NCI-H1930 (cell line): ENCODE measurements at places on chromosomes 4 and X.

DNA sequence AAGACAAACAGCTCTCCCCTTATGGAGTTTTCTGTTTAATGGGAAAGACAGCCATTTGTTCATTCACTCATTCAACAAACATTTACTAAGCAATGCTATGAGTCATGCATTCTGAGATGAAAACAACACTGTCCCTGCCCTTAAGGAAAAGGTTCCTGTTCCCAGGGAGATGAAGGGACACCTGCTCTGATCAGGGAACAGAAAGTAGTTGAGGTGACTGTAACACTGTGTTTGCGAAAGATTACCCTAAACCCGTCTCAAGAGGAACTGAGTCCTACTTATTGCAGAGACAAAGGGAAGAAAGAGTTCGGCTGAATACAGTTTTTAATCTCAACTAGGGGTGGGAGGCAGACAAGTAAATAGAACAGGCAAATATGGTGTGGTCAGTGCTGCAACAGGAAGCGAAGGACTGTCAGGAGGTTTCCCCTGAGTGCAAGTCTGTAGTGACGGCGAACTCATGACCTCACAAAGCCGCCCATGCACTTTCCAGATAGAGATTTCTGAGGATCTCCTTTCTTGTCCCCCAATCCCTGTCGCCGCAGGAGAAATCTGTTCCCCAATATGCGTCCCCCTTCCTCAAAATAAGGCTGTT, 712 bp downstream of the STX18 start:
- no peak for DNase-seq

- no peak for DNase-seq
Measured at GRCh38 chr4:113919611-113920010, 59.8 kb downstream of the ARSJ start.

DNA sequence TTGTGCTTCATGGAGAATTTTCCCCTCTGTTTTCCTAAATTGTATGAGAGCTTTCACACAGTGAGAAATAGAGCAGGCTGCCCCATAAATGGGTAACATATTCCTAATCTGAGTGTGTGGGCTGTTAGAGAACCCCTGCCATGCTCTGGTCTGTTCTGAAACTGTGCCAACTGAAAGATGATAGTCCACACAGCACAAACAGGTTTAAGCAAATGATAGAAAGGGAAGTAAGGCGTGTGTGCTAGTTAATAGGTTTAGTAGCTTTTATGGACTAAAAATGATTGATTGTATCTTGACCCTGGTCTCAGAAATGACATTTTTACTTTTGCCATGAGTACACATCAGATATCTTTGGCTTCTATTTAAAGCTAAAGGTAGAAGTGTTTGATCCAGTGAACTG, 106.2 kb downstream of the PRRG1 start:
- no peak for DNase-seq

- DNase-seq = no peak
Measured at GRCh38 chr4:70877556-70877955, 24.6 kb upstream of the MOB1B start.

DNA sequence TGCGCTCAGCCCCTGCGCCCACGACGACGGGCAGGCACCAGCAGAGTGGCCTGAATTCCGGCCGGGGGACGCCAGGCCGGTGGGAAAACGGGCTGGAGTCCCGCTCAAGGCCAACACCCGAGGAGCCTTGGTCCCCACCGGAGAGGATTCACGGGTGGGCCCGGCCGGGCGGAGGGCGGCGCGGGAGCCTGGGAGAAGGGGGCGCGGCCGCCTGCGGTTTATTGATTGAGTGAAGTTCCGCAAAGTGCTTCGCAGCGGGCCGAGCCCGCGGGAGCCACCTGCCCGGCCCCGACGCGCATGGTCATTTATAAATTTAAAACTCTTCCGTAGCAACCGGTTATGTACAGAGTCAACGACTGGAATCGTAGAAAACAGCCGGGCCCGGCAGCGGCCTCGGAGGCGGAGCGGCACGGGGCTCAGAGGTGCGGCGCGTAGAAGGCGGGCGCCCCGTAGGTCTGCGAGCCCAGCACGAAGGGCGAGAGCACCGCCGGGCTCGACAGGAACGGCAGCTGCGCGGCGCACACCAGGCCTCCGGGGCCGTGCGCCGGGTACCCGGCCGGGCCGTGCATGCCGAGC, 3.6 kb downstream of the NKX1-1 start:
- no peak for DNase-seq

DNA sequence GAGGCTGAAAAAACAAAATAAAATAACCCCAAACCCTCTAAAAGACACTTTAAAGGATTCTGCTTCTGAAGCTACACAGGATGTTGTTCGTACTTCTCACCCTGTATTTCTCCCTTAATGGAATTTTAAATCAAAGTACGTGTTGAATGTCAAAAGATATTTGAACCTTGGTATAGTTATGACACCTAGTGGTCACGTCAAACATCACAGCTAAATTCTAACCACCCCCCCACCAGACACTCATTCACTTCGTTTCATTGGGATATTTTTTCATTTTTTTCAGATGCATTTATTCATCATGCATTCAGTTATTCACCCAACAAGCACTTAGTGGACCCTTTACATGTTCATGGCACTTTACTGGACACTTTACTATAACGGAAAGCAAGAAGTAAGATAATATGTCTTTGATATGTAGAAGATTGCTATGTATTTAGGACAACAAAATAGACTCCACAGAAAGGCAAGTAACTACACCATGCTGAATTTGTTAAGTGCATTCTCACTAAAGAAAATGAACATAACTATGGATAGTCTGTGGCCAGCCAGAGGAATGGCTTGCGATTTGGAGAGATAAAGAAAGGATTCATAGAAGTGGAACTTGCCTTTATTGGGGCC, 62.5 kb upstream of the GPR174 start:
- DNase-seq = no peak

- DNase-seq = no peak
Measured at GRCh38 chr4:39384563-39384962, 18.4 kb upstream of the RFC1 start.

GRCh38 chr4:146108756-146109155, 66.8 kb upstream of the LSM6 start:
- no peak for DNase-seq

- no peak for DNase-seq
Measured at GRCh38 chr4:98627531-98628257, 30.7 kb downstream of the TSPAN5 start.

DNA sequence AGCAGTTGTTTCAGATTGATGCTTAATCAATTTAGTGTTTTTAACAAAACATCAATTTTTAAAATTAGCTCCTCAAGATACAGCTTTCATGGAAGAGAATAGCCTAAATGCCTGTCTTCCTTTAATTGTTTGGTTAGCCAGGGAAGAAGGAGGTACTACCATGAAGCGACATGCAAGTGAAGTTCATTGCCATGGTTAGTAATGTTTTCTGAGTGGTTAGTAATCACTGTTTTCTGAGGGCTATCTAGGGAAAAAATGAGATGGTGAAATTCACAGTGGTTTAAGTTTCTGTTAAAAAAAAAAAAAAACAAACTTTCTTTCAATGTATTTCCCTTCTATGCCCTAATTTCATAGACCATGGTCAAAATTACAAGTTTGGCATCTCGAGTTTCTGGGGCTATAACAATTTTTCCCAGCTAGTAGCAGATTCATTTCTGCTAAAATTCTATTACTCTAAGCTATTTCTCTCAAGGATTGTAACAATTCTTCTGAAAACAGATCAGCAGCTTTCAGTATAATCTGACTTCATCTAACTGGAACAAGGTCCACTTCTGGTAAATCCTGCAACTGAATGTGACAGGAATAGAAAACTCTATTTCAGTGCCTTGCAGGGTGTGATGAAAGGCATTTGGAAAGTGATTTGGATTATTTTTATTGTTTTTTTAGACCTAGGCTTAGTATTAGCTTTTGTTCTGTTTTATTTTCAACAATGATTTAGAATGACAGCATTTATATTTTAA, 157.0 kb downstream of the PCDH18 start:
- no peak for DNase-seq

DNA sequence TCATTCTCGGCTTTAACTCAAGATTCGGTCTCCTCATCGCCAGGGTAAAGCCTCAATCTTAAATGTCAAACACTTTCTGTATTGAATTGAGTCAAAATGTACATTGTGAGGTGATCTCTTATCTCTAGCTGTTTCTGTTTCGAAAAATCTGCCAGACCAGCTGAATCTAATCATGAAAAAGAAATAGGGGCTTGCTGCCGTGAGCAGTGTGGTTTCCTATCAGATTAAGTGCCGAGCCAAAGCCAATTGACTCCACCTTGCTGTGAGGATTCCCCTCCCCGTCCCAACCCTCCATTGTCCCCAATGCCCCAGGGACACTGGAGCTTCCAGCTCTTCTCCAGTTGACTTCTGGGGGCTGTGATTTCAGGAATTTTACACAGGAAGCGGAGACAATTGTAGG, 12.5 kb upstream of the CRLF2 start:
- DNase-seq = no peak

- DNase-seq = no peak
Measured at GRCh38 chr4:176788248-176788647, 4.5 kb downstream of the VEGFC start.

DNA sequence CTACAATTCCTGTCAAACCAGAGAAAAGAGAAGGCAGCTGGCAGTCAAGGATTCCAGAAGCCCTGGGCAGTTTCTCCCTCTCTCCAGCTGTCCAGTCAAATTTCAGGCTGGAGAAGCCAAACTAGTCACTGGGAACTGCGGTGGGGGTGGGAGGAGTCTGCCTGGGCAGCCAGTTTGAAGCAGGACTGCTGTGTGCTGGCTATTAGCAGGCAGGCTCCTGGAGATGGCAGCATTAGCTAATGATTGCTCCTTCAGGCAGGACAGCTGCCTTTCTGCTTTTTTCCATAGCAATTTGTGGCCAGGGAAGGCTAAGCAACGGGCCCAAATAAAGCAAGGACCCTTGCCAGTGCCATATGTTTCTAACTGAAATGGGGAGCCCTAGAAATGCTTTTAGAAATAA, 44.7 kb upstream of the FGF13 start:
- no peak for DNase-seq

DNA sequence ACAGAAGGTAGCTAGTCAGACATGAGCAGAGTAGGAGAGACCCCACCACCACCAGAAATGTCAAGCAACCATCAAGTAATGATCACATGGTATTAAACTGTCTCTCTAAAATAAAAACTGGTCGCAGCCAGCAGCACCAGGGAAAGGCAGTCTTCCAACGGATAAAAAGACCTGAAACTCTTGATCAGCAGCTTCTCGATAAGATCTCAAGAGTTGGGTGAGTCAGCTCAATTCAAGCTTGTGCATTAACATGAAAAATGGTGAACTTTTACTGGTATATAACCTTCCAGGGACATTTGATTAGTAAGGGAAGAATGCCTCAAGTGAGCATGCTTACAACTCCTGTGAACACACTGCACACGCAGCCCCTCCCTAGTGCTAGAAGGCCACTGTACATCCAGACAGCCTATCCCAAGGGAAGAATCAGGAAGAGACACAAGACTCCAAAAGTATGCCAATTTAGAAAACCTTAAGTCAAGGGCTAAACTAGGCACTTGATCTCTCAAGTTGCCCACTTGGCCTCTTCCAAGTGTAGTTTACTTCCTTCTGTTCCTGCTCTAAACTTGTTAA, 270.0 kb upstream of the GNPDA2 start:
- no peak for DNase-seq

DNA sequence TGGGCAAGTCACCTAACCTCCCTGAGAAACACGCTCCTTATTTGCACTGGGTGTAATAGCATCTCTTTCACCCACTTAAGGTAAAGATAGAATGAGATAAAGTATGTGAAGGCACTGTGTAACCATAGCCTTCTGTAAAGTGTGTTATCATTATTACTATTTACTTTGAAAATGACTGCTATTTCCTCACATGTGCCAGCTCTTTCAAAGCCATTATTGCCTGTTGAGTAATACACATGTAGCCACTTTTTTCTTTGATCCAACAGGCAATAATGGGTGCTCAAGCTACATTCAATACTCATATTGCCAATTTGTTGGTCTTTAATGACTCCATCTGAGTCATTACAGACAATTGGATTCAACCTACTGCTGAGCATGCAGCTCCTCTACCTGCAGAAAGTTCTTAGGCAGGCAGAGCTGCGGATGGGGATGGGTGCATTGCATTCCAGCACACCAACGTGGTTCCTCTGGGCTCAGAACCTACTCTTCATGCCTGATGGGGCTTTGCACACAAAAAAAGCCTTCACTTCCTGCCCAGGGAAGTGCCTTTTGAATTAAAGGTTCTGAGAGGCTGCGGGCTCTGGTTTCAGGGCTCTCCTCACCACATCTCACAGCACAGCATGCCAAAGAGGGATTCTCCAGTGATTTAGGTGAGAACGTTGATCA, 9.7 kb downstream of the PTCHD1 start:
- no peak for DNase-seq

DNA sequence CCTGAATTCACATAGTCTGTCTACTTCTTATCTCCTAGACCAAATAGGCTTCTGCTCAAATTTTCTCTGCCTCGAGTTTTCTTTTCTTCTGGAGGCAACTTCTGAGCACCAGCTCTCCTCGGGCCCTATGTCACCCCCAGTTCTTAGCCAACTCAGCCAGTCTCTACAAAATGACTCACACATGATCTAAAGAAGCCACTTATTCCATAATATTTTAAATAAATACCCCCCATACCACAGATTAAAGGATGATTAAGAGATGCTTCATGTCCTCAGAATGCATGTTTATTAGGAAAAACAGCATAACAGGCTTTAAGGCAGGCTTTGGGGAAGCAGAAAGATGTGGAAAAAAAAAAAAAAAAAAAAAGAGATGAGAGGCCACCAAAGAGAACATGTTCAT, 36.6 kb upstream of the DDX53 start:
- no peak for DNase-seq

DNA sequence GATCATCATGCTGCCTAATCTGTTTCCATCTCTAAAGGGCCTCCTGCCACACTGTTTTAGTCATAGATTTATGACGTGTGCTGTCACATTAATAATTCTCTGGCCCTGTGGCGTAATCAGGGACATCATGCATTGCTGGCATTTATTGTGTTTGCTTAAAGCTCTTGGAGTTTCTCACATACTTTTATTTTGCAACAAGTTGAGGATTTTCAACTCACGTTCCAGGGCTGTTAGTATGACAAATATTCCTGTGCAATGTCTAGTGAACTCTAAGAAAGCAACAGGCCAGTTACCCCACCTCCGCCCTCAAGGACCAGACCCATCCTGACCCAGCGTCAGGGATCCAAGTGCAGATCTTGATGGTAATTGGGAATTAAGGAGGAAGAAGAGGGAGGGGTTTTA, 7.8 kb upstream of the PIGA start:
- DNase-seq = no peak

- DNase-seq = no peak
Measured at GRCh38 chr4:186266729-186267456, 904 bp downstream of the F11 start.

- DNase-seq = no peak
Measured at GRCh38 chr4:5808081-5808741, 84.7 kb downstream of the CRMP1 start.

- DNase-seq = no peak
Measured at GRCh38 chrX:15128861-15129260, 141.0 kb downstream of the ASB9 start.

GRCh38 chrX:94288325-94288724, 614.3 kb downstream of the FAM133A start:
- no peak for DNase-seq

GRCh38 chr4:22764183-22764582, 71.4 kb downstream of the GBA3 start:
- no peak for DNase-seq
